ENCODE measurements at places on chromosomes 4 and X.

GRCh38 chr4:23312686-23313085 lies 577.2 kb downstream of the PPARGC1A start:
- DNase-seq: no peak

GRCh38 chrX:150771116-150771515 lies 77.9 kb downstream of the MTMR1 start:
- no peak for DNase-seq

DNA sequence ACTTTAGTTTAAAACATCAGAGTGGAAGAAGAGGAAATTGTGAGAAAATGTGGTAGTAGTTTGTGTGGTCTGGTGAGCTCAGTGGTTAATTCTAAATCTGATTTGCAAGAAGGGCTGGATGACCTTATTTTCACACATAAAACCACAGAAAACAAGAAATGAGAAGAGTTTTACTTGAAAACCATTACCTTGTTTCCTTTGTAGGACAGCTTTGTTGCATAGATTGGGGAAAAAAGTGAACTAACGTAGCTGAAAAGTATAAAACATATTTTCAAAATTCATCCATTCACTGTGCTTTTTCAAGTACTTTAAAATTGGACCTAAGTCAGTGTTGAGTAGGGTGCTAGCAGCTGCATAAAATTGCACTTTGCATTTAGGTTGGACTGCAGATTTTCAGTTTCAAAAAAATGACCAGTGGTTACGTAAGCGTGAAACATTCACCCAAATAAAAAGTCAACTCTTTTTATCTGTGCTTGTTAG lies 211.3 kb downstream of the ARHGAP10 start:
- DNase-seq: no peak

GRCh38 chrX:111040377-111041017 lies 55.5 kb upstream of the PAK3 start:
- no peak for DNase-seq

GRCh38 chr4:40957281-40957680 lies 207.5 kb downstream of the NSUN7 start:
- no peak for DNase-seq

DNA sequence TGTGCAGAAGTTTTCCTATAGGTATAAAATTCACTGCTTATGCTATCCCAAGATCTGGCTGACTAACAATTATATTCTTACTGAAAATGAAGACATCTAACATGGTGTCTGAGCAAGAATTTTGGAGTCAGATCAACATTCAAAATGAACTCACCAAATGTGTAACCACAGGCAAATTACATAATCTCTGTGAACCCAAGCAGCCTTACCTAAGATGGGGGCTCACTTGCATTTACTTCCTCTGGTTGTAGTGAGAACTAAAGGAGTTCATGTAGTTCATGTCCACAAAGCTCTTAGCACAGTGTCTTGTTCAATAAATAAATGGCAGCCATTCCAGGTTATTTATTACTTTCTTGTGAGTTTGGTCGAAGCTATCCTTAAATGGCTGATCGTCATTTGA lies 163.9 kb upstream of the LCORL start:
- DNase-seq: no peak

DNA sequence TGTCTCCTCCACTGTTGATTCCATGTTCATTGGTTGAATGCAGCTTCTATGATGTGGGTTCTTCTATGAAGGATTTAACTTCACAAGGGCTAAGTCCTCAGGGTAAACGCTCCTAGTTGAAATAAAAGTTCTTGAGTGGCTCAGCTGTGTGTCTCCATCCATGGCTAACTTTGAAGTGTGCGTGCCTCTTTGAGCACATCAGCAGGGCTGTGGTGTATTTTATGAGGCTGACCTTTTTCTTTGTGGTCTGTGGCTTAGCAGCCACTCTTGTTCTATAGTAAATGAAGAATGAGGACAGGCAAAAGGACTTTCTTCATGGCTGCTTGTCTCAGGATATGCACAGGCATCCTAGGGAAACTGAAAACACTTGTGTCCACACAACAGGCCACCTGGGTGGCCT lies 88.5 kb downstream of the KIT start:
- DNase-seq: no peak

DNA sequence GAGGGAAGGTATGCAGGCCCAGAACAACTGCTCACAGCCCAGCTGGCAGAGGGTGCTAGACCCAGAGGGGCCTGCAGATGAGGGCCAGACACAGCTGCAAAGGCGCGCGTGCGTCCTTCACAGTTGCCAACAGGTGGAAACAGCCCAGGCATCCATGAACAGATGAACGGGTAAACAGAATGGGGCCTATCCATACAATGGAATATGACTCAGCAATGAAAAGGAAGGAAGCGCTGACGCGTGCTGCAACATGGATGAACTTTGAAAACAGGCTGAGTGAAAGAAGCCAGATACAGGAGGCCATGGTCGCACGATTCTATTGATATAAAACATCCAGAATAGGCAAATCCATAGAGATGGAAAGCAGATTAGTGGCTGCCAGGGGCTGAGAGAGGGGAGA lies 83.1 kb upstream of the DDX3X start:
- DNase-seq: no peak

- DNase-seq: peak; percentile 57
Observed at GRCh38 chr4:52103319-52103718, 52.2 kb downstream of the SPATA18 start.

Measured in A673 (cell line).